ENCODE measurements at places on chromosomes 5 and 9.

DNA sequence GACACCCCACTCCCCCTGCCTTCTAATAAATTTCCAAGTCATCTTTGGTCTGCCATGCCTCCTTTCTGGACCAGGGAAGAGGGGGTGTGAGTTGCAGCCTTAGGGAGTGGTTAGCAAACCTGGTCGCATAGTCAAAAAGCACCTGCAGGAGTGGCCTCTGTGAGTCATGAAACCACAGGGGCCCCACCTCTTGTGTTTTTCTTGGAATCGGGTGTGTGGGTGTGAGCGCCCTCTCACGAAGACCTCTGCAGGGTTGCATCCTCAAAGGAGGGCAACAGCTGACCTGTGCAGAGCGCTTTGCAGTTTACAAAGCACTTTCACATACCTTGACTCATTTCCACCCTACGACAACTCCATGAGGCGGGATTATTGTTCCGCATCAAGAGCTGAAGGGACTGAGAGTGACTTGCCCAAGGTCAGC is 36.8 kb upstream of the TEX48 start:
- peak; percentile 91 for DNase-seq

DNA sequence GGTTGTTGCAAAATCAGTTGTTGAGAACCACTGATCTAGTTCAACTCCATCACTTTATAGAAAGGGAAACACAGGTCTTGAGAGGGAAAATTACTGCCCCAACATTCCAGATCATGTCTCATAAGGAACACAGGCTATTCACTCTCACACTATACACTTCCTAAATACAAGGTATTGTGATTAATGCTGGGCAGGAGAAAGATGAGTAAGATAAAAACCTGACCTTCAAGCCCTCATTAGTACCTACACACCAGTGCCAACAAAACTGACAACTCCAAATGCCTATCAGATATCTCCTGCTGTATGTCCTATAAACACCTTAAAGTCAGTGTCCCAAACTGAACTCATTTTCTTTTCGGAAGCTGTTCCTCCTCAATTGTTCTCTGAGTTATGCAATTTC is 8.2 kb downstream of the GNE start:
- peak; percentile 74 for DNase-seq

- no peak for DNase-seq
These were observed 32.6 kb upstream of the GOLPH3 start for GRCh38 chr5:32206509-32207354.

DNA sequence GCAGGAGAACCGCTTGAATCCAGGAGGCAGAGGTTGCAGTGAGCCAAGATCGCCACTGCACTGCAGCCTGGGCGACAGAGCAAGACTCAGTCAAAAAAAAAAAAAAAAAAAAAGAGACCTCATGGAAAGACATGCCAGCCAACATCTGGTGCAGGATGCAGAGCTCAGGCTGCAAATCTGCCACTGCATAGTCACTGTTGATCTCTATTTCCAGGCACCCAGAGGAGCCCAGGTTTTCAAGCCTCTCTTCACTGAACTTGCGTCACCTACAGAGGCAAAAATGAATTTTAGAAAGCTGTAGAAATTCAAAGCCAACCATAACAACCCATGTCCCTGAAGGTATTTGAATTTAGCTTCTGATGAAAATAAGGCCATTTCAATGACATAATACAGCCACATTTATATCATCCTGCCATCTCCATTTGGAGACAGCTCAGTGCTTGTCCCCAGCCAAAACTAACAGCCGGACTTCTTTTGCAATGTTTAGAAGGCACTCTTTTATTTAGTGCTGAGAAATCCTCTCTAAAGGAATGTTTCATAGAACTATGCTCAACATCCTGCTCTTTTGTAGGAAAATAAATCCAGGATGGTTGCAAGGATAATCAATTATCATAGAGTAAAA is 113.3 kb downstream of the SNX18 start:
- no peak for DNase-seq

DNA sequence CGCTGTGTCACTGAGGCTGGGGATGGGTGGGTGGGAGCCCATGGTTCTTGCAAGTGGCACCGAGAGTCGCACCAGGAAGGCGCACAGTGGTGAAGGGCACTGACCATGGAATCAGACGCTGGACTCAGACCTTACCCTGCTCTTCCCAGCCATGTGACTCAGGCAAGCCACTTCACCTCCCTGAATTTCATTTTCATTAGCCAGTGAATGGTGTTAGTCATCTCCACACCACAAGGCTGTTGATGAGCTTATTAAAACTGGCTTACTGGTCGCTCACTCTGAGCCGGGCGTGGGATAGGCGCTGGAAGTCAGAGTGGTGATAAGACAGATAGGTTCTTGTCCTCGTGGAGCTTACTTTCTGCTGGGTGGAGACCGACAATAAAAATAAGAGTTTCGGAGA is 25.1 kb downstream of the FGF18 start:
- DNase-seq: peak; percentile 81

GRCh38 chr5:135008981-135009735 is 24.9 kb downstream of the PITX1 start:
- DNase-seq: no peak

- no peak for DNase-seq
These were observed 27.1 kb downstream of the CXXC5 start for GRCh38 chr5:139675213-139675612.

DNA sequence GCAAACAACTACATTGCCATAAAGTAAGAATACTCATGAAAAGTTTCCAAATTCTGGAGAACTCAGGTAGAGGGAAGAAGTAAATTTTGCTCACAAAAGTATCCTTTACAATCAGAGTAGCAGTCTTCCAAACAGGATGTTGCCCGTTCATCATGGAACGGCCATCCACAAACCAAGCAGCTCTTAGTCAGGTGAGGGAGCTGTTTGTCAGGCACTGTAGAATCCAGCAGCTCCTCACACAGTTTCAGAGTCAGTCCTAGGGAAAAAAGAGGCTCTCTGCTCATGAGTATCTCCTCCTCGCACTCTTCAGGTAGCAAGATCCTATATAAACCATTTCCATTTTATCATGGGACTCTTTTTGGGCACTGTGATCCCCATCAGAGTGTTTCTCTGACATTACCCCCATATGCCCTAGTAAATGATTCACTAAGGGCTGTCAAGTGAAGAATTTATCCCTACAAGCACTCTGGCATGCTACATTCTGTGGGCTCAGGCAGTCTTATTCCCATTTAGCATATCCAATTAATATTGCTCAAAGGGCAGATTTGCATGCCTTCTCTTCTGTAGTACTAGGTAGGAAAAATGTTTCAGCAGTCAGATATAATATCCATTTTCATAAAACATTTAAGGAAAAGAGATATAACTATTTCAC is 97.9 kb downstream of the WDR41 start:
- no peak for DNase-seq

GRCh38 chr5:71533615-71534014 is 53.5 kb upstream of the MCCC2 start:
- DNase-seq: peak; percentile 41

- DNase-seq: peak; percentile 91
These were observed 2.6 kb downstream of the CEMIP2 start for GRCh38 chr9:71765693-71766092.

- DNase-seq: no peak
These were observed 132.1 kb downstream of the PDZD2 start for GRCh38 chr5:31770998-31771397.

- DNase-seq: no peak
These were observed 79.3 kb upstream of the RASA1 start for GRCh38 chr5:87188391-87188790.

GRCh38 chr5:57327561-57328367 is 153.9 kb downstream of the GPBP1 start:
- peak; percentile 98 for DNase-seq

GRCh38 chr5:138668451-138669380 is 84.5 kb upstream of the CTNNA1 start:
- peak; percentile 10 for DNase-seq

GRCh38 chr5:27708534-27708933 is 670.1 kb upstream of the CDH9 start:
- peak; percentile 56 for DNase-seq

- DNase-seq: peak; percentile 54
These were observed 38.0 kb downstream of the TNPO1 start for GRCh38 chr5:72854419-72854818.

- DNase-seq: no peak
These were observed 11.2 kb upstream of the EGR1 start for GRCh38 chr5:138454121-138454520.

GRCh38 chr5:60230456-60230855 is 336.9 kb upstream of the PDE4D start:
- no peak for DNase-seq

DNA sequence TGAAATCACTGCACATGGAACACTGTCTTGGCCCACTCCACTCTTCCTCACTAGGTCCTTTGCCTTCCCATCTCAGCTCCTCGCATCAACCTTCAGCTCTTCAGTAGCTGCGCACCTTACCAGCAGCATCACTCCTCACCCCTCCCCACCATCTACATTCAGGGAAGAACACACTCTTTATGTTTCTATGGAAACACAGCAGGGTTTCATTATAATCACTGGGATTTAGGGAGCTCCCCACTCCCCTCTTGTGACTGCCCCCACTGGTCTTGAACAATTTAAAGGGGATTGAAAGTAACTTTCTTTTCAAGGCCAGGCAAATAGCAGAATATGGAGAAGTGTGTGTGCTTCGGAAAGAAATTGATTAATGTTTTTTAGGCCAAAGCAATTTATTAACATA is 111.2 kb downstream of the INSYN2B start:
- no peak for DNase-seq

DNA sequence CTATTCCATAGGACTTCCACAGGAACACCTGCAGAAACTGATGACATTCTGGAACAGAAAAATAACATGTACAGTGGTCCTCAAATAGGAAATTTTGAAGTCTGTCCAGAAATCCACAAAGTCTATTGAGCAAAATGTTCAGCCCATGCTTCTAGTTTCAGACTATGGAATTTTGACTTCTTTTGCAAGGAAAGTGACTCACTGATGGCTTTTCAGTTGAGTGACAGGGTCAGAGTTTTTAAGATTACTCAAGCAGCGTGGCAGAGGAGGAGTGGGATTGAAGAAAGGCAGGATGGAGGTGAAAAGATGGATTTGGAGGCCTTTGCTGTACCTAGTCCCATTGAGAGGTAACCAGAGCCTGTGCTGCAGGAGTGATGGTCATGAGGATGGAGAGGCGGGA is 151.5 kb downstream of the GOLPH3 start:
- DNase-seq: no peak

GRCh38 chr9:95840074-95840473 is 35.4 kb upstream of the ERCC6L2 start:
- no peak for DNase-seq

All from epithelial cell of esophagus (primary cell).